ENCODE measurements at places on chromosomes 7 and 10. TPM values are rescaled to one million over a fixed set of nuclear protein-coding genes. Genes with fewer than 3 reads are reported as not detected.
A peak's percentile ranks its signal among the peaks of the same experiment; 100 is the strongest.

GCK gene
- 2.7 TPM for total RNA-seq

DNA sequence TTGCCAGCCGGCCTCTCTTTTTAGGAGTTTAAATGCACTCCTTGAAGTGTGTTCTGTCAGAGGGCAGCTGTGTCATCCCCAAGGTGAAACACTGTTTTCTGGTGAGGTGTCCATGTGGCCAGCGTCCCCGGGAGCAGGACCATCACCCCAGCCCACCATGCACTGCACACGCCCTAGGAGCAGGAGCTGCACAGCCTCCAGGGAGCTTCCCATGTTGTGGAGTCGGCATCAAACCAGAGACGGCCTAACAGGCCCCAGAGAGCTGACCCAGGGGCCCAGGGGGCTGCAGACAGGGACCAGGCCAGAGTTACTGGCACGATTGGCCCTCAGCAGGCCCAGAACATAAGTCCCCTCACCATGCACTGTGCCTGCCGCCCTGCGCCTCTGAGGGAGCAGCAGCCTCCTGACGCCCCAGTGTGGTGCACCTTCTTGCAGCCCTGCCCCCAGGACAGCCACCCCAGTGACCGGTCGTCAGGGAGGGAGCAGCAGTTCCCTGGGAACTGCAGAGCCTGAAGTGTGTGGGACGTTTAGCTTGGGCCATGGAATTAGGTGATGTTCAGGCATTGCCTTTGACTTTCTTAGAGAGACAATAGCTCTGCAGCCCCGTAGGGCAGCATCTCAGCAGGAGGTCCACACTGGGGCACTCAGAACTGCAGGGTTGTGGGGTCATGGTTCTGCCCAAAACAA, 97.9 kb downstream of the NKX6-2 start:
- H3K4me3 ChIP-seq = no peak overlapping the region
- peaks cover 22% of the 10 kb centered on the region for H3K36me3 ChIP-seq
- no peak overlapping the region for H3K27ac ChIP-seq
- DNase-seq = no peak

- peaks cover 24% of the 10 kb centered on the region for H3K4me1 ChIP-seq
- no peak for DNase-seq
- H3K36me3 ChIP-seq = no peaks in the 10 kb centered on the region
- H3K27ac ChIP-seq = peak overlapping the region; percentile 33
- peak overlapping the region; percentile 42 for H3K4me3 ChIP-seq
These were observed 3.4 kb upstream of the HYCC1 start for GRCh38 chr7:23017309-23017708.

- H3K4me3 ChIP-seq = no peak overlapping the region
- H3K27me3 ChIP-seq = no peaks in the 10 kb centered on the region
- peaks cover 20% of the 10 kb centered on the region for H3K4me1 ChIP-seq
- DNase-seq = no peak
- no peak overlapping the region for H3K27ac ChIP-seq
These were observed 384.5 kb downstream of the KCNMA1 start for GRCh38 chr10:77253147-77253545.

GRCh38 chr10:84548869-84549268, 220.5 kb downstream of the CCSER2 start:
- DNase-seq = no peak
- H3K36me3 ChIP-seq = no peaks in the 10 kb centered on the region
- no peaks in the 10 kb centered on the region for H3K4me1 ChIP-seq
- no peaks in the 10 kb centered on the region for H3K27me3 ChIP-seq
- no peak overlapping the region for H3K4me3 ChIP-seq

GRCh38 chr7:82029236-82029913, 259.5 kb upstream of the HGF start:
- H3K4me1 ChIP-seq = no peaks in the 10 kb centered on the region
- DNase-seq = no peak
- no peaks in the 10 kb centered on the region for H3K27me3 ChIP-seq
- H3K4me3 ChIP-seq = no peak overlapping the region

DNA sequence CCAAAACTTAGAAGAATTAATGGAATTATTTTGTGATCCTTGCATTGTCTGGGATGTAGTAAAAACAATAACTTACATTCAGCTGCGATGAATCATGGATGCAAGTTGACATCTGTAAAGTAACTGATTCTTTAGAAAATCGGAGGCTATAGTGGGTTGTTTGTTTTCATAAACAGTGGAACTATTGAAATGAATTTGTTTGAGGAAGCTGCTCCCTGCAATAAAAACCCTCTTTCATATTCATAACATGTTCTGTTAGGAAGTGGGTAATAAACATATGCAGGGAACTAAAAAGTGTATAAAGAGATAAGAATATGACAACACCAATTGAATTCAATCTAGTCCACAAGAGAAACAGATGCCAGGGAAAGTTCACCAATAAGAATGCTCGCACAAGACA, 53.6 kb downstream of the AGMO start:
- no peaks in the 10 kb centered on the region for H3K36me3 ChIP-seq
- H3K4me1 ChIP-seq = no peaks in the 10 kb centered on the region
- no peaks in the 10 kb centered on the region for H3K27me3 ChIP-seq
- H3K4me3 ChIP-seq = no peak overlapping the region
- DNase-seq = no peak
- no peak overlapping the region for H3K27ac ChIP-seq

Data from ascending aorta (tissue), 2 donors.